ENCODE measurements at places on chromosomes 12 and 14.

DNA sequence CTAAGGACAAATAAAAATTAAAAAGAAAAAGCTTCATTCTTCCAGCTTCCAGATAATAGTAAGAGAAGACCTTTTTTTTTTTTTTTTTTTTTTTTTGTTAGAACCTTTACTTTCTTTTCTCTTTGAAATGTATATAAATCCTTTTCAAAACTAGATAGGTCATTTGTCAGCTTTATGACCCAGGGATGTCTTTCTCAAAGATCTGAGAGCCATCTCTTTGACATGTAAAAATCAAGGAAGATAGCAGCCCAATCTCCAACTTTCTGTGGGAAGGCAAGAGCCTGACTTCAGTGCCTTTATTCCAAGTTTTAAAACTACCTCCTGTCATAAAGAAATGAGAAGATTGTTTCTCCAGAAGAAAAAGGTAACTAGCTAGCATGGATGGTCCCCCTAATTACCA lies 203.3 kb upstream of the LRFN5 start:
- DNase-seq = no peak

GRCh38 chr14:104817930-104818713 lies 17.2 kb downstream of the ZBTB42 start:
- no peak for DNase-seq

- no peak for DNase-seq
Measured at GRCh38 chr12:111792155-111792855, 25.6 kb downstream of the ALDH2 start.

DNA sequence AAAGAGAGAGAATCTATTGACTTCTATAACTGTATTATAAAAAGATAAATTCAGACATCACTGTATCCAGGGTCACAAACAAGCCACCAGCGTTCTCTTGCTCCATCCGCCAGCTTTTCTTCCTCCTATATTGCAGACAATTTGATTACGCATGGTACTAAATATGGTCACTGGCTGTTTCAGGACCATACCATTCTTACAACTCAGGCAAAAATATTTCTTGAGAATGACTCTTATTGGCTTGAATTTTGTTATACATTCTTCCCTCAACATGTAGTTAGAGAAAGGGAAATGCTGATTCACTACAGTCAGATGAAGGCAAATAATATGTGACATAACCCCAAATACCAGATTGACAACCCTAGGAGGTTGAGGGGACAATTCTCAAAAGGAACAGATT lies 101.3 kb downstream of the SLC6A15 start:
- no peak for DNase-seq

DNA sequence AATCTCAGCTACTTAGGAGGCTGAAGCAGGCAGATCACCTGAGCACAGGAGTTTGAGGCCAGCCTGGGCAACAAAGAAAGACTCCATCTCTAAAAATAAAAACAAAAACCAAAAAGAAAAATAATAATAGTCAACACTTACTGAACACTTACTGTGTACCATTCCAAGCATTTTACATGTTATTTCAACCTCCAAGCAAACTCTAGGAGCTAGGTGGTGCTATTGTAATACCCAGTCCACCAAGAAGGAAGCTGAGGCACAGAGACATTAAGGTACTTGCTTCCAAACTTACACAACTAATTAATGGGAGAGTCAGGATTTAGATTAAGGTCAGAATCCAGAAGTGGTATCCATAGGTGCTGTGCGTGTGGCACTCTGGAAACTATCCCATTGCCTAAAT lies 13.7 kb upstream of the OR6J1 start:
- DNase-seq = no peak

DNA sequence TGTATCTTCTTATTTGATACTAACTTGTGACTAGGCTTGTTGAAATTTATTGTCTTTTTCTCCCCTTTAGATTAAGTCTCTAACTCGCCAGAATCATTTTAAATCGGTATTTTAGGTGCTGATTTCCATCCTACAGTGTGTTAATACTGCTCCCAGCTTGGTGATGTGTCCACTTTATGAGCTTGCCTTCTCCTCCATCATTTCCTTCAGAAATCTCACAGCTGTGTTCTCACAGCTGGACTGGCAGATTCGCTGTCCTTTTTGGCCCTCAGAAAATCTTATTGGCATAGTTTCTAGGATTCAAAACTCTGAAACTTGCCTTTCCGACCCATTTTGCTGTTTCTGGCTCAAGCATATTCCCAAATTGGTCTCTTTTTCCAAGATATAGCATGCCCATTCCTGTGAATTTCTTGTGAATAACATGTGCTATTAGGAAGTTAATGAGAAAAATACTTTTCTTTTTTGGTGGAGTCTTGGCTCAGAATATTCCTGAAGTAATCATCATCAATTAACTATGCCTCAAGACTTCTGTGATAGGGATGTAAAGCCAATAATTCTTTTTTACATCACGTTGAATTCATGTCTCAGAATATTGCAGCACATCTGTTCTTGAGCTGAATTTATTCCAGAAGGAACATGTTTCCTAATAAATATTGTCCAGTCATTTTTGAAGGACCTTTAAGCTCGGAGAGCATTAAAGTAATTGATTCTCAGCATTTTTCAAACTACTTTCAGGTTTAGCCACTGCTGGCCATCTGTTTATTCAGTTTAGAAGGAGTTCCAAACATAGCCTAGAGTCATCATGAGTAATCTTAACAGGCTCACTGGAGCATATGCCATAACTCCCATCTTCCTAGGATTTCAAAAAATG lies 50.0 kb upstream of the USP44 start:
- DNase-seq = no peak

GRCh38 chr14:27528328-27528727 lies 930.5 kb upstream of the NOVA1 start:
- DNase-seq = no peak

DNA sequence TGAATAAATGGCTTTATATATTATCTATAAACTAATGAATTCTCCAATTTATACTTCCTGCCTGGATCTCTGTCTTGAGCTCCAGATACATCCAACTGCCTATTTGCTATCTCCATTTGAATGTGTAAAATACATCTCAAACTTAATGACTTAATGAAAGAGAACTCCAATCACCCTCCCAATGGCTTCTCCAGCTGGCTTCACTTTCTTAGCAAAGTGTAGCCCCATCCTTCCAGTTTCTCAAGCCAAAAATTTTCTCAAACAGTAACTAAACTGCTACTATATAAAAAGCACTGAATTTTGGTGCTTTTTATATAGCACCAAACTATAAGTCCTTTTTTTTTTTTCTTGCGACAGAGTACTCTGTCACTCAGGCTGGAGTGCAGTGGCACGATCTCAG lies 2.6 kb downstream of the CRY1 start:
- DNase-seq = no peak

DNA sequence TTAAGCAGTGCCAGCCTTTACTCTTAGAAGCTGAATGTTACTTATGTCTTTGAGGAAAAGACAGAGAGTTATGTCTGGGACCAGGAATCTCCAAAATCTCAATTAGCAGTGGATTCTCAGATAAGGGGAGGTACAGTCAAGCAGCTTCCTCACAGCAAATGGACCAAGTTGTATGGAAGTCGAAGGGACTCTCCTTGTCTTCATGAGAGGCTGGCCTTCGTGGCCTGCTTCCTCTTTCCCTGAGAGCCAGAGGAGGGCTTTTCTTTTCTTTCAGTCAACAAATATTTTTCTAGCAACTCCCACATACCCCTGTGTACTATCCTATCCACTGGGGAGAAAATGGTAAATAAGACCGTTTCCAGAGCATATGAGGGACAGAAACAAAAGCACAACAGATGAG lies 6.6 kb upstream of the WNT5B start:
- DNase-seq = no peak

- DNase-seq = no peak
Measured at GRCh38 chr12:116639765-116640164, 80.6 kb downstream of the MAP1LC3B2 start.

DNA sequence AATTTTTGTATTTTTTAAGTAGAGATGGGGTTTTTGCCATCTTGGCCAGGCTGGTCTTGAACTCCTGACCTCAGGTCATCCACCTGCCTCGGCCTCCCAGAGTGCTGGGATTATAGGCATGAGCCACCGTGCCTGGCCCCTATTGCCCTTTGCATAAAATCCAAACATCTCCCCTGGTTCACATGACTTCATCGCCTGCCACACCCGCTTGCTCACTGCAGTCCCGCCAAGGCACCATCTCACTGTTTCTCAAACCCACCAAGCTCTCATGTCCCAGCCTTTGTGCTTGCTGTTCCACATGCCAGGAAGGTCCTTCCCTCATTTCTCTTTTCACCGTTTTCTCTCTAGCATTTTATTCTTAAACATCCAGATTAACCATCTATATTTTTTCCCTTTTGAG lies 9.7 kb downstream of the RHOF start:
- DNase-seq = no peak

- no peak for DNase-seq
Measured at GRCh38 chr14:103273145-103273744, 60.8 kb upstream of the EIF5 start.

- DNase-seq = no peak
Measured at GRCh38 chr12:123284669-123285068, 13.0 kb upstream of the CDK2AP1 start.

GRCh38 chr12:120064054-120064940 lies 52.3 kb downstream of the RAB35 start:
- no peak for DNase-seq

DNA sequence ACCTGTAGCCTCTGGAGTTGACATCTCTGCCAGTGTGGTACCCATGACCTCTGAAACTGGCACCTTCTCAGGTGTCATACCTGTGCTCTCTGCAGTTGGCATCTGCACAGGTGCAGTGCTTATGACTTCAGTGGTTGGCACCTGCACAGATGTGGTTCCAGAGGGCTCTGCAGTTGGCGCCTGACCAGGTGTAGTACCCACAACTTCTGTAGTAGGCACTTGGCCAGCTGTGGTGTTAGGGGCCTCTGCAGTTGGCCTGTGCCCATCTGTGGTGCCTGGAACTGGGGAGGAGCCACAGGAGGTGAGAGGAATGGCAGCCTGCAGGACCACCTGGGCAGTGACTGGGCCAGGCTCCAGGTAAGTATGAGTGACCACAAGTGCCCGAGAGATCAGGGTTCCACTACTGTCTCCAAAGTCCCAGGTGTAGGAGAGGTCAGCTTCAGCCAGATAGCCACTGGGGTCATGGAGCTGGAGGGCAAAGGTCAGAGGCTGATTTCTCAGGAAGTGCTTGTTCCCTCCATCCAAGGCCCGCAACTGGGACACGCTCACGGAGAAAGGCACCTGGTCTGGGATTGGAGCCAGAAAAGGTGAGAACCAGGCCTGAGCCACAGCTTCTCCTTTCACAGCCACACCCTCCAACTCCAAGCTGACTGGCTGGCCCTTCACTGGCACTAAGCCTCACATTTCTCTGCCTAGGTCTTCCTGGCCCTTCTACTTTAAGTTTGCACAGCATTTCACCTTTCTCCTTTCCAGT lies 8.6 kb downstream of the PMEL start:
- no peak for DNase-seq

DNA sequence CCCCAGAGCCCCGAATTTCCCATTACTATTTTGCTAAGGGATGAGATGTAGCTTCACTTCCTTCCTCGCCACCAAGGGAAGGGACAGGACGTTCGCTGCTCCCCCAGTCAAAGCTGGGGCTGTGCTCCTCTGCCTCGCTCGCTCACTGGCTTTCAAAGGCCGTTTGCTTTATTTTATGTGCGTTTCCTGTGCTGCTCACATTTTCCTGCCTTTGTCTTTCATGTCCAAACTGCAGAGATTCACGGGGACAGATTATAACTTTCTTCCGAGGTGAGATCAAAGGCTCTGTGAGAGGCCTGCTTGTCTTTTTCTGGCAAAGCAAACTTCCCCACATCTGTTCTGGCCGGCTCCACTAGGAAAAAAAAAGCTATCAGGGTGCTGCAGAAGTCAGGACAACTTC lies 76.0 kb upstream of the FZD10 start:
- peak; percentile 13 for DNase-seq

All from activated CD4-positive, alpha-beta T cell treated with anti-CD3 and anti-CD28 coated beads, Interleukin-2, amount 10 ng/mL, durations not matched to agents 7 days and 5 days (primary cell).